ENCODE measurements at places on chromosomes 12 and 14.
A peak's percentile ranks its signal among the peaks of the same experiment; 100 is the strongest.

- DNase-seq, result no peak
Measured at GRCh38 chr14:22838631-22839041, 2.3 kb downstream of the MMP14 start.

GRCh38 chr14:57712102-57712501 is 153.8 kb downstream of the SLC35F4 start:
- no peak for DNase-seq

DNA sequence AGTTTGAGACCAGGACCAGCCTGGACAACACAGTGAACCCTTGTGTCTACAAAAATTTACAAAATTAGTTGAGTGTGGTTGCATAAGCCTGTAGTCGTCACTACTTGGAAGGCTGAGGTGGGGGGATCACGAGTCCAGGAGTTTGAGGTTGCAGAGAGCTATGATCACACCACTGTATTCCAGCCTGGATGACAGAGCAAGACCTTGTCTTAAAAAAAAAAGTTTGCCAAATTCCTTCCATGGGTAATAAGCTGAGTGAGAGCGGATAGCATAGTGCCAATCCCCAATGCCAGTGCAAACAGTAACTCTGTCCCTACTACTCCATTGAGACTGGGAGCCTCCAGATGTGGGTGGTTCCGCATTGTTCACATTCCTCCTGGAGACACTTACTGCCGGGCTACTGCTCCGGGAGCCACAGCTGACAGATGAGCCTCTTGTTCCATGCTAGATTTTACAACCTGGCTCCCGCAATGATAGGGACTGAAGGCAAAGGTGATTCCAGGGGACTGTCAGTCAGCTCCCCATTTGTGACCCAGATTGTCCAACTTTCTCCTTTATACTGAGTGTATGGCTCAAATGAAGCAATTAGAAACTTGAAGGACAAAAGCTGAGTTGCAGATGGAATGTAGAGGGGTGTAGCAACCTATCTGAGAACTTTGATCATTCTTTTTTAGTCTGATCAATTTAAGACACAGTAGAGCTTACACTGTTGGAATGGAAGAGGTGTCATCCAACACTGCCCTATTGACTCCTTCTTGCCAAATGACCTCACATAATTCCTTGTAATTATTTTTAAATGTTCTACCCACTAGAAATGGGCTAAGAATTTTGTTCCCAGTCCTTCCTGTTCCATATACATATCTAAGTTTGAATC is 13.4 kb upstream of the FRMD6 start:
- no peak for DNase-seq

- no peak for DNase-seq
Measured at GRCh38 chr14:63713764-63714163, 14.1 kb downstream of the SGPP1 start.

DNA sequence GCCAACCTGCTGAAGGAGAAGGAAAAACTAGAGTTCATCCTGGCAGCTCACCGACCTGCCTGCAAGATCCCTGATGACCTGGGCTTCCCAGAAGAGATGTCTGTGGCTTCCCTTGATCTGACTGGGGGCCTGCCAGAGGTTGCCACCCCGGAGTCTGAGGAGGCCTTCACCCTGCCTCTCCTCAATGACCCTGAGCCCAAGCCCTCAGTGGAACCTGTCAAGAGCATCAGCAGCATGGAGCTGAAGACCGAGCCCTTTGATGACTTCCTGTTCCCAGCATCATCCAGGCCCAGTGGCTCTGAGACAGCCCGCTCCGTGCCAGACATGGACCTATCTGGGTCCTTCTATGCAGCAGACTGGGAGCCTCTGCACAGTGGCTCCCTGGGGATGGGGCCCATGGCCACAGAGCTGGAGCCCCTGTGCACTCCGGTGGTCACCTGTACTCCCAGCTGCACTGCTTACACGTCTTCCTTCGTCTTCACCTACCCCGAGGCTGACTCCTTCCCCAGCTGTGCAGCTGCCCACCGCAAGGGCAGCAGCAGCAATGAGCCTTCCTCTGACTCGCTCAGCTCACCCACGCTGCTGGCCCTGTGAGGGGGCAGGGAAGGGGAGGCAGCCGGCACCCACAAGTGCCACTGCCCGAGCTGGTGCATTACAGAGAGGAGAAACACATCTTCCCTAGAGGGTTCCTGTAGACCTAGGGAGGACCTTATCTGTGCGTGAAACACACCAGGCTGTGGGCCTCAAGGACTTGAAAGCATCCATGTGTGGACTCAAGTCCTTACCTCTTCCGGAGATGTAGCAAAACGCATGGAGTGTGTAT is 2.4 kb downstream of the FOS start:
- DNase-seq, result no peak

GRCh38 chr12:97324471-97324870 is 138.1 kb upstream of the RMST start:
- DNase-seq, result no peak

DNA sequence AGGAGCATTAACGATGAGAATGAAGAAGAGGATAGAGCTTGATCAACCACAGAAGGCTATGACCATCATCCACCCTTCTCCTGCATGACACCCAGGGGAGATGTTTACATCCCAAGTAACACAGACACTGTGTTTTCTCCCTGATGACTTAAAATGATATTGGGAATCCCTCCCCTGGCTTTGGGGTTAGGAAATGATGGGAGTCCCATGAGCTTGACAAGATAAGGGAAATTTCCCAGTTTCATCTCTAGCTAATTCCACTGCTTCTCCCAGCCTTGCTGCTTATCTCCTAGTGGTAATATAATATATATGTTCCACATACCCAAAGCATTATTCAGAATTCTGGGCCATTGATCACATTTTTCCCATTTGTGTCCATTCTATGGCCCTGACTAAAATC is 4.0 kb upstream of the OR6S1 start:
- no peak for DNase-seq

- no peak for DNase-seq
Measured at GRCh38 chr14:96727491-96727890, 69.7 kb upstream of the VRK1 start.

DNA sequence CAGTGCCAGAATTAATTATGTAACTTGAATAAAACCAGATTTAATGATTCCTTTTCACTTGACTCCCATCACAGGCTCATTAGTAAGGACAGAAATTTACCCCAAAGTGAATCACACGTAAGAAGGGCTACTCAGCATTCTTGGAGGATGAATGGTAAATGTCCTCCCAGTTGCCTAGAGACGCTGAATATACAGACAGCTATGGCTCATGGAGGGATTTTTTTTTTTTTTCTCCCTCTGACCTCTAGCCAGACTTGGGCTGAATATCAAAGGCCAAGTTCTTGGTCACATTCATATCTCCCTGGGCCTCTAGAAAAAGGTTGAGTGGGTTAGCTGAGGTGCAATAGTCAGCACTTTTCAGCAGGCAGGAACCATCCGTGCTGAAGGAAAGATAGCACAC is 77.5 kb downstream of the PHLDA1 start:
- DNase-seq, result no peak

DNA sequence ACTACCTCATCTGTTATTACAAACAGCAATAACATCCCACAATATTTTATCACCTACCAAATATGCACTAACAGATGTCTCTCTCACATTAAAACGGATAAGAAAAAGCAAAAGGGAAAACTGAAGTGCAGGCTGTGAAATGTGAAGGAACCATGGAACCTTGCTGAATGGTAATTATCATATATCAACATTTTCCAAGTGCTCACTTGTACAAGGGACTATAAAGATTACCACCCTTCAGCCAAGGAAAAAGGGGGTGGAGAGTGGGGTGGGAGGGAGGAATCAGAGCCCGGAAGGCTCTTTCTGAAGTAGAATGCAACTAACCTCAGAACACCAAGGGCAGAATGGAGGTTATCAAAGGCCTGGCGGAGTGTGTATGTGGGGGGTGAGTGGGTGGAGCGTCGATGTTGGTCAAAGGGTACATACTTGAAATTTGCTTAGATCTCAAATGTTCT is 1.2 kb downstream of the SNX6 start:
- no peak for DNase-seq

- no peak for DNase-seq
Measured at GRCh38 chr12:117142094-117142493, 42.9 kb upstream of the TESC start.

DNA sequence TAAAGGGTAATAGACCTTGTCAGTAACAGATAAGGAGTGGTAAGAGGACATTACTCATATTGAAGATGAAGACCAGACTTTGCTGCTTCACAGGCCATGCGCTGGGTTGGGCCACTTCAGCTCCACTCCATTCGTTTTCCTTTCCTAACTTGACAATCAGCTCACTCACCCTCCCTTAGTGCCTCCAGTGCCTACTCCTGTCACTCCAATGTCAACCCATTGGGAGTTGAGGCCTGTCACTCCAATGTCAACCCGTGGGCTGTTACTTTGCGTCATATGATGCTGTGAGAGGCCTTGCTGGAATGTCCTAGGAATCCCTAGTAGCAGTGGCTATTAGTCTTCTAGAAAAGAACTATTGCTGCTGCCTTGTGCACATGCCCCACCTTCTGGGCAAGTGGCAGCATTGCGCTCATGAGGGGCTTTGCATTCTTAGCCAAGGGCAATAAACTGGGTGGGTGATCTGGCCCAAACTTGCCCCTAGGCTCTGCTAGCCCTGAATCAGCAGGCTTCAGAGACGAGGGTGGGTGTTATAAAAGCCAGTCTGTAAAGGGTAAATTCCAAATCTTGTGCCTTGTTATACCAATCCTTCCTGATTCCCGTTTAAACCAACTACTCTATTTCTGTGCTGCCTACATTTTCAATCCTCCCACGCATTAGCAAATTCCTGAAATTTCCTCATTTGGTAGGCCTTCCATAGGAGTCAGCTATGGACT is 36.1 kb downstream of the BAZ2A start:
- peak; percentile 6 for DNase-seq

- peak; percentile 87 for DNase-seq
Measured at GRCh38 chr12:75571204-75571603, 59.8 kb upstream of the KRR1 start.

- DNase-seq, result no peak
Measured at GRCh38 chr12:14026537-14026936, 45.1 kb upstream of the GRIN2B start.

DNA sequence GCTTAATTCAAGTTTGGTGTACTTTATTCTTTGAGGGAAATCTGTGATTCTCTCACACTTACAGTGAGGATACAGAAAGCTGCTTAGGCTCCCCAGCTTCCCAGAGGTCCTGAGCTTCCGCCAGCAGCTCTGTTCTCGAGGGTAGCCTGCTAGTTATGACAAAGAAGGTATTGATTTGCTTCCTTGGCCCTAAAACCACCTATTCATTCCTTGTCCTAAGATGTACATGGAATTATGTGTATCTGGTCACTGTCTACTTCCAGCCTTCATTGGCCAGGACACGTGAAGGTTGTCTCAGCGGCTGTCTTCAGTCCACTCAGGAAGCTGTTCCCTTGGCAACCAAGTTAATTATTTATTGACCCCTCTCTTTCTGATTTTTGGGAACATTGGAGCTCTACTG is 55.7 kb downstream of the GALNT8 start:
- DNase-seq, result no peak

GRCh38 chr14:92844204-92844603 is 50.1 kb downstream of the GOLGA5 start:
- no peak for DNase-seq

DNA sequence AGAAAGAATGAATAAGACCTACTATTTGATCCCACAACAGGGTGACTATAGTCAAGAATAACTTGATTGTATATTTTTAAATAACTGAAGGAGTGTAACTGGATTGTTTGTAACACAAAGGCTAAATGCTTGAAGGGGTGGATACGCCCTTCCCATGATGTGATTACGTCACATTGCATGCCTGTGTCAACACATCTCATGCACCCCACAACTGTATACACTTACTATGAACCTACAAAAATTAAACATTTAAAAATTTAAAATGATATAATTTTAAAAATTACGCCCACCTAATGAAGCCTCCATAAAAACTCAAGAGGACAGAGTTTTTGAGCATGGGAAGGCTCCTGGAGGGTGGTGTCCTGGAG is 94.5 kb downstream of the SCARB1 start:
- no peak for DNase-seq

- no peak for DNase-seq
Measured at GRCh38 chr12:66055837-66056319, 74.7 kb downstream of the LLPH start.

DNA sequence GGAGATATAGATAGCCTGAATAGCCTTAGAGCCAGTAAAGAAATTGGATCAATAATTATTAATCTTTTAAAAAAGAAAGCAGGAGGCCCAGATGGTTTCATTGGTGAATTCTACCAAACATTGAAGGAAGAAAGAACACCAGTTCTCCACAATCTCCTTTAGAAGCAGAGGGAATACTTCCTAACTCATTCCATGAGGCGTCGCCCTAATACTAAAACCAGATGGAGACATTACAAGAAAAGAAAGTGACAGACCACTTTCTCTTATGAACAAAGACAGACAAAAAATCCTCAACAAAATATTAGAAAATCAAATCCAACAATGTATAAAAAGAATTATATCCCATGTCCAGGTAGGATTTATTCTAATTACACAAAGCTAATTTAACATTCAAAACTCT is 362.6 kb downstream of the BCAT1 start:
- no peak for DNase-seq

- no peak for DNase-seq
Measured at GRCh38 chr12:87200289-87200979, 828.8 kb downstream of the C12orf50 start.

GRCh38 chr12:38328306-38328895 is 11.8 kb downstream of the ALG10B start:
- no peak for DNase-seq

DNA sequence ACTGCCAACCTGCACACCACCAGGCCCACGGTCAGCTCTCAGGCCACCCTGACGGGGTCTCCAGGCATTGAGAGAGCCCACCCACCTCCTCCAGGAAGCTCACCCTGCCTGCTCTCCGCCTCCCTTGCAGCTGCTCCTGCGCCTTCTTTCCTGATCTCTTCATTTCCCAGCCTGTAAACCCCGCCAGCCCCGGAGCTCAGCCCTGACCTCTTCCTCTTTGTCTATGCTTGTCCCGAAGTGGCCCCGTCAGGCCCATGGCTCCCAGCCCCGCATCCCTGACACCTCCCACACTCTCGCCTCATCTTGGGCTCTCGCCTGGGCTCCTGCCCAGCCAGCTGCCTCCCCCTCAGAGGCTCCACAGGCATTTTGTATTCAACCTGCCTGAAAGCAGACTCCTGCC is 139.3 kb downstream of the CALM1 start:
- no peak for DNase-seq

DNA sequence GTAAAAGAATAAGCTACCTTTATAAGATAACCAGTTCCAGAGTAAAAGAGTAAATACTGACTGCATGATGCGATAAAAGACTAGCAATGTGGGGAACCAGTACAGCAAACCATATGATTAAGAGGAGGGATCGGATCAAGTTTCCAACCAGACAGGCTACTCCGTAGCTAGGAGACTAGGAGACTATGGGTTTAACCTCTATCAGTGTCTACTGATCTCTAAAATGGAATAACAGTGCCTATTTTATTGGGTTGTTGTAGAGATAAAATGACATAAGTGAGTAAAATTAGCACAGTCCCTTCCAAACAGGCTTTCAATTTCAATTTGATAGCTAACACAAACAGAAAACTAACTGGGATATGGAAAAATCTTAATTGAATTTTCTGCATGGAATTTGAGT is 76.0 kb downstream of the PAWR start:
- DNase-seq, result no peak
